ENCODE measurements at places on chromosomes 5 and 9. TPM values are rescaled to one million over a fixed set of nuclear protein-coding genes. Genes with fewer than 3 reads are reported as not detected.

The TTLL11 gene
- 4.7 TPM for polyA plus RNA-seq

DNA sequence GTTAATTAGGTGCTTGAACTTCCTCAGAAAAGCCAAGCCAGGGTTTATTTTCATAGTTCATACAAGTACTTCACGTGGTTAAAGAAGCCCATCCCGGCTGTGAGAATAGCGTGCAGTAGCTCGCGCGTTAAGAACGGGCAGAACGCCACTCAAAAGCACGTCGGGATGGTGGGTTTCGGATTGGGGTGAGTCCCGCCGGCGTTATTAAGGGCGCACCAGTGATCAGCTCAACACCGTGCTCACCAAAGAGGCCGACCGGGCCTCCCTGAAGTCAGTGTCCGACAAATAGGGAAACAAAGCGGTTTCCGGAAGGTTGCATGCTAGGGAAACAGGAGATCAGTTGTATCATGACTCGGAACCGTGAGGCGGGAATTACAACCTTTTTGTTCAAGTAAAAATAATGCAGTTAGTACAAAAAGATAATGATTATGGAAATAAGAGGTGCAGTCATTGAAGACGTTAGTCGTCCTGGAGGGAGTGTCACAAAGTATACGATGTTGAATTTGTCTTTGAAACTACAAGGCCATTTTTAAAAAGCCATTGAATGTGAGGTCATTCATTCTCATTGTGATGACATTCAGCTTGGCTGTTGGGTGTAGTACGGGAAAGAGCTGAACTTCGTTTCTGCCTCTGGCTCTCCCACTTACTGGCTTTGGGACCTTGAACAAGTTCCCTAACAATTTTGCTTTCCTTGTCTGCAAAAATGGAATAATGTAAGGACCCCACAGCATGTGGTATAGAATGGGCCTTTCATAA is 992 bp downstream of the SETD9 start:
- no peaks in the 10 kb centered on the region for H3K27me3 ChIP-seq
- peak overlapping the region; percentile 98 for H3K27ac ChIP-seq
- H3K4me1 ChIP-seq, result peaks cover 10% of the 10 kb centered on the region
- peak; percentile 31 for DNase-seq

The SV2C gene
- polyA plus RNA-seq, result 0.25 TPM

DNA sequence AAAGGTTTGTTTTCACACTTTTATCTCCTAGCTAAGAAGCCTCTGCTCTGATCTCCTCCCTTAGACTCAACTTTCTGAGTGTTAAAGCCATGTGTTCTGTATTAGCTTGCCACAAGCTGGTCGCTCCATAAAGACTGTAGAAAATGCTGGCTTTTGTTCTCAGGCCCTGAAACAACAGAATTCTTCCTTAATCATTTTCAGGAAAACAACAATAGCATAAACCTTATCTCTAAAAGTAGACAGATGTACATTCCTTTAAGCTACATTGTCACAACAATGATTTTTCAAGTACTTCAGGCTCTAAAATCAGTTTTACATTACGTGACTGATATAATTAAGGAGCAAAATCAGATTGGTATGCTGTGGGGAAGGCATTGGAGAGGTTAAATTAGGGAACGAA is 41.9 kb downstream of the VCAN start:
- no peak for DNase-seq
- peaks cover 18% of the 10 kb centered on the region for H3K4me1 ChIP-seq
- no peaks in the 10 kb centered on the region for H3K27me3 ChIP-seq
- H3K36me3 ChIP-seq, result no peaks in the 10 kb centered on the region
- H3K27ac ChIP-seq, result no peak overlapping the region

Measured in heart right ventricle (tissue), 16 donors.